ENCODE measurements at places on chromosomes 12 and 14.
A peak's percentile ranks its signal among the peaks of the same experiment; 100 is the strongest.

DNA sequence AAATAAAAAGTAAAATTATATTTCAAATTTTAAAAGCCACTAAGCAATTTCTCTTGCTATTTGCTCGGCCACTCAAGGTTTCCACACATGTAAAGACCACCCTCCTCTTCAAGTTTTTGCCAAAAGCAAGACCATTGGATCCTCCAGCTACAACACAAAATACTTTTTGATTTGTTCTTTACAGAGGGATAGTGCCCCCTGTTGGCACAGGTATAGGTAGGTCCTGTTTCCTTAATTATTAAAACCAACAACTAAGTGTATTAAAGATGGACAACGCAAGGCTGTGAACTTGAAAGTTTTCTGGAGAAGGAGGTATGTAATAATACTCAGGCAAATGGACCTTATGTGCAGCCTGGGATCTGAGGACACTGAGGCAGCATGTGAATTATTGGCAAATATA, 23.8 kb downstream of the ATP6V1D start:
- no peak for DNase-seq
- no peak overlapping the region for H3K4me3 ChIP-seq
- no peak overlapping the region for H3K27ac ChIP-seq
- H3K27me3 ChIP-seq, result no peaks in the 10 kb centered on the region
- H3K36me3 ChIP-seq, result peaks cover 64% of the 10 kb centered on the region

DNA sequence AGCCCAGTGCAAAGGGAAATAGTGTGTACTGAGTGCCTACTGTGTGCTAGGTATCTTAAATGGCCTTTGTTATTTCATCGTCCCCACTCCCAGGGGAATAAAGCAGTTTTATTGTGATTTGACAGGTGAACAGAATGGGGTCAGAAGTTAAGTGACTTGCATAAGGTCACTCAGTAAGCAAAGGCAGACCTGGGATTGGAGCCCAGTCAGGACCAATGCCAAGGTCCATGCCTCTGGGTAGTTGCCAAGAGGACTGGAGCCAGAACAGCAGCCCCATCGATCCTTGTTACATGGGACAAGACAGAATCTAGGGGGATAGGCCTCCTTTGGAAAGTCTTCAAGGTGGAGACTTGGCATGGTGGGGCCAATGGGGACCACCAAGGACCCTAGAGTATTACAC, 227.4 kb upstream of the PWP1 start:
- no peaks in the 10 kb centered on the region for H3K4me1 ChIP-seq
- H3K36me3 ChIP-seq, result no peaks in the 10 kb centered on the region
- no peaks in the 10 kb centered on the region for H3K27me3 ChIP-seq
- no peak overlapping the region for H3K4me3 ChIP-seq
- no peak for DNase-seq

DNA sequence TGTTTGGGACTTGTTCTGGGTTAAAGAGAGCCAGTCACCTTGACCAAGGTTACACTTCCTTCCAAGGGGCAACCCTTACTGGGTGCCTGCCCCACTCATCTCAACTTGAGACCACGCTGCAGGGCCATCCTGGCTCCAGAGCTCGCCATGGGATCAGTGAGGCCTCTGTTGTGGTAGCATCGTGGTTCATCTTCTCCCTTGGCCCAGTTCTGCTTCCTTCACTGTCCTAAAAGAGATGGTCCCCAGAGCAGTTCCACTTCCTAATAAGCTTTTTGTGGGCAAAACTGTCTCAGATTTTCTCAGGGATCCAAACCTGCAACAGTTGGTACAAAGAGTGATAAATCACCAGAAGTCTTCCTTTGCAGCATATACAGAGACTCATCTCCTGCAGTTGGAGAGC, 165.9 kb upstream of the TMEM260 start:
- peaks cover 8% of the 10 kb centered on the region for H3K4me1 ChIP-seq
- H3K36me3 ChIP-seq, result no peaks in the 10 kb centered on the region
- no peaks in the 10 kb centered on the region for H3K27me3 ChIP-seq

DNA sequence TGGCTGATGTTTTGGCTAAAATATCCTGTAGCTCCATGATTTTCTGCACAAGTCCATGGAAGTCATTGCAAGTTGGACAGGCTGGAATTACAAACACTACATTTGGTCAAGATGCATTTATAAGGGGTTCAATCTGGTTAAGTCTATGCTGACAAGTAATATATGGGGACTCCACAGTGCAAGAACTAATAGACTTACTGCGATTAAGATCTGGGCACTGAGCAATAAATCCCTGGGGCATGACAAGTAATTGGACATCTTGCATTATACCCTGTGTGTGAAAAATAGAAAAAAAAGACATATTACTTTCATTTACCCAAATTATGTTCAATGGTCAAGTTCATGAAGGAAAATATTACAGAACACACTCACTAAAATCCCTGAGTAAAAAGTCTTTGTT, 99.1 kb downstream of the NELL2 start:
- DNase-seq, result no peak
- H3K27me3 ChIP-seq, result no peaks in the 10 kb centered on the region
- H3K36me3 ChIP-seq, result no peaks in the 10 kb centered on the region
- no peaks in the 10 kb centered on the region for H3K4me1 ChIP-seq
- no peak overlapping the region for H3K27ac ChIP-seq

GRCh38 chr14:49479432-49479831, 106.7 kb downstream of the RPS29 start:
- no peak overlapping the region for H3K27ac ChIP-seq
- H3K27me3 ChIP-seq, result no peaks in the 10 kb centered on the region
- no peak for DNase-seq
- H3K4me1 ChIP-seq, result peaks cover 8% of the 10 kb centered on the region
- no peak overlapping the region for H3K4me3 ChIP-seq

GRCh38 chr14:103362780-103363179, 22.4 kb upstream of the MARK3 start:
- no peak overlapping the region for H3K4me3 ChIP-seq
- no peak overlapping the region for H3K27ac ChIP-seq
- no peaks in the 10 kb centered on the region for H3K36me3 ChIP-seq
- no peaks in the 10 kb centered on the region for H3K4me1 ChIP-seq

DNA sequence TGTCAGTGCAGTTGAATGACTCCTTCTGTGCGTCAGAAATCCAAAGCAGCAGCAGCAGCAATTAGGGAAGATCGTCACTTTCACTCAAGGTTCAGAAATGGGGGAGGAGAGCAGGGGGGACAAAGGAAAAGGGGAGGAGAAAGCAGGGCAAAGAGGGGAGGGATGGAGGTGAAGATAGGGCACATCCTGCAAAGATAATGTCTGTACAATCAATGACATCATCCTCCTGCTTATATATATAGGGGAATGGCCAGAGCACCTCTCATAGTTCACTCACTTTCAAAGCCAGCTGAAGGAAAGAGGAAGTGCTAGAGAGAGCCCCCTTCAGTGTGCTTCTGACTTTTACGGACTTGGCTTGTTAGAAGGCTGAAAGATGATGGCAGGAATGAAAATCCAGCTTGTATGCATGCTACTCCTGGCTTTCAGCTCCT, at the start of gene NTS:
TSS of gene NTS (plus strand) at position 265 of the 431 bp plus-strand sequence. CDS start at position 374, 109 bp downstream.
- no peak for DNase-seq
- H3K36me3 ChIP-seq, result no peaks in the 10 kb centered on the region

GRCh38 chr14:32697114-32697513, 241.6 kb upstream of the NPAS3 start:
- H3K36me3 ChIP-seq, result no peaks in the 10 kb centered on the region
- no peak overlapping the region for H3K4me3 ChIP-seq

DNA sequence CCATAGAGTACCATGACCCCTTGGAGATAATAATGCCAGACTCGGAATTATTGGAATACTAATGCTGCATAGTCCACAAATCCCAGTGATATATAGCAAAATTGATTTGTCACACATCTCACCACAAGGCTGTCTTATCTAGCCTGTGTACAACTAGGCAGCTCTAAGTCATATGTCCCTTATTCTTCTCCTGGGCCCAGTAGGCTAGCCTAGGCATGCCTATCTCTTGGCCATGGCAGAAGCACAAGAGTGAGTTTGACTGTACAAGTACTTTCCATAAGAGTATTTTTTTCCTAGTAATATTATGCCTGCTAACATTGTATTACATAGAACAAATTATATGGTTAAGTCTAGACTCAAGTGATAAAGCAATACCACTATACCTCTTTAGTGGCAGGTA, 1122.1 kb upstream of the SEL1L start:
- no peaks in the 10 kb centered on the region for H3K36me3 ChIP-seq
- no peak overlapping the region for H3K4me3 ChIP-seq
- H3K4me1 ChIP-seq, result no peaks in the 10 kb centered on the region
- DNase-seq, result no peak
- H3K27me3 ChIP-seq, result no peaks in the 10 kb centered on the region
- H3K27ac ChIP-seq, result no peak overlapping the region

- no peak overlapping the region for H3K4me3 ChIP-seq
- H3K4me1 ChIP-seq, result no peaks in the 10 kb centered on the region
- H3K27ac ChIP-seq, result no peak overlapping the region
- no peaks in the 10 kb centered on the region for H3K27me3 ChIP-seq
- DNase-seq, result no peak
Observed at GRCh38 chr12:44847888-44848702, 28.0 kb downstream of the NELL2 start.

- no peak overlapping the region for H3K27ac ChIP-seq
- no peak for DNase-seq
- no peaks in the 10 kb centered on the region for H3K27me3 ChIP-seq
- H3K4me1 ChIP-seq, result peaks cover 7% of the 10 kb centered on the region
Observed at GRCh38 chr12:42217656-42218055, 20.4 kb downstream of the YAF2 start.

DNA sequence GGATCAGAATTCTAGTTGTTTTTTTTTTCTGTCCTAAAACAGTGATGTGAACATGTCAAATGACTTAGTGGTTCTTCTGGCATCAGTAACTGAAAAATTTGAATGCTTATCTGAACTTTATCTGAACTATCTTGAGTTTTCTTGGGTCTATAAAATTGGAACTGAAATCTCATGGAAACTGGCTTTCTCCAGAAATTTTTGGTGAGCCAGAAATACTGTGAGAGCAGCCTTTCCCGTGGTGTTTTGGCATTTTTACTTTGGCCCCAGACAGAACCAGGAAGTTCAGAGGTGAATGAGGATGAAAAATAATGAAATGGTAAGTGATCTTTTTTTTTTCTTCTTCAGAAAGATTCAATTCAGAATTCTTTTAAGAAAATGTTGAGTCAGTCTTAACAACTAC, 89.5 kb upstream of the CCDC91 start:
- H3K27me3 ChIP-seq, result no peaks in the 10 kb centered on the region
- no peak for DNase-seq
- H3K27ac ChIP-seq, result no peak overlapping the region

- no peaks in the 10 kb centered on the region for H3K36me3 ChIP-seq
- H3K4me1 ChIP-seq, result peaks cover 3% of the 10 kb centered on the region
- no peak within 1 kb of the TSS for H3K4me3 ChIP-seq
- peak; percentile 54 for DNase-seq
- no peaks in the 10 kb centered on the region for H3K27me3 ChIP-seq
Observed at GRCh38 chr12:70920251-70920851, at the start of gene PTPRR. Gene PTPRR (minus strand): TSS chr12:70920738. CDS start chr12:70920390, 348 bp downstream.

GRCh38 chr12:44428825-44429224, 447.3 kb downstream of the NELL2 start:
- no peak overlapping the region for H3K27ac ChIP-seq
- H3K36me3 ChIP-seq, result no peaks in the 10 kb centered on the region
- DNase-seq, result no peak
- no peaks in the 10 kb centered on the region for H3K4me1 ChIP-seq

- no peaks in the 10 kb centered on the region for H3K36me3 ChIP-seq
- H3K4me1 ChIP-seq, result peaks cover 37% of the 10 kb centered on the region
- H3K27ac ChIP-seq, result no peak overlapping the region
- no peaks in the 10 kb centered on the region for H3K27me3 ChIP-seq
Observed at GRCh38 chr12:56297400-56297799, 2.7 kb downstream of the CS start.

GRCh38 chr12:14393751-14394150, 28.3 kb downstream of the ATF7IP start:
- peaks cover 31% of the 10 kb centered on the region for H3K4me1 ChIP-seq
- H3K4me3 ChIP-seq, result no peak overlapping the region

DNA sequence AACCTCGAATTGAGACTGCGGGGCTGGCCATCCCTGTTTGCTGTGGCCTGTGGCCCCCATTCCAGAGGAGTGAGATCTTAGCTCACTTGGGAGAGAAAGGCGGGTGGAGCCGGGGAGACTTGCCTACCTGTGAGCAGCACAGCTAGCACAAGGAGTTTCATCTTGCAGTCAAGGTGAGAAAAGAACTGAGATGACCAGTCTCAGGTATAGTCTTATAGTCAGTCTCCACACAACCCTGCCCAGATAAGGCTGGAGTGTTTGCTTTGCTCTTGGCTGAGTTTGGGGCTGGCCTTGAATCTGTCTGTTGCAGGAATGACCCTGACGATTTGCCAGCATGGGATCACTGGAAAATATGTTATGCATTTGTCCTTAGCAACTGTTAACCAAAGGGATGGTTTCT, at the start of gene PLA2G1B:
TSS of gene PLA2G1B (minus strand) at position 187 of the 400 bp plus-strand sequence. CDS start at position 161, 26 bp downstream.
- H3K4me1 ChIP-seq, result peaks cover 8% of the 10 kb centered on the region
- no peak for DNase-seq
- no peaks in the 10 kb centered on the region for H3K27me3 ChIP-seq
- no peak within 1 kb of the TSS for H3K4me3 ChIP-seq

GRCh38 chr14:96139879-96140278, 64.8 kb upstream of the BDKRB2 start:
- H3K36me3 ChIP-seq, result no peaks in the 10 kb centered on the region
- H3K4me3 ChIP-seq, result no peak overlapping the region
- no peak for DNase-seq
- H3K27ac ChIP-seq, result no peak overlapping the region
- peaks cover 3% of the 10 kb centered on the region for H3K4me1 ChIP-seq

GRCh38 chr14:101217080-101217463, 313.6 kb upstream of the RTL1 start:
- DNase-seq, result no peak
- no peaks in the 10 kb centered on the region for H3K27me3 ChIP-seq
- H3K4me3 ChIP-seq, result no peak overlapping the region
- no peak overlapping the region for H3K27ac ChIP-seq

DNA sequence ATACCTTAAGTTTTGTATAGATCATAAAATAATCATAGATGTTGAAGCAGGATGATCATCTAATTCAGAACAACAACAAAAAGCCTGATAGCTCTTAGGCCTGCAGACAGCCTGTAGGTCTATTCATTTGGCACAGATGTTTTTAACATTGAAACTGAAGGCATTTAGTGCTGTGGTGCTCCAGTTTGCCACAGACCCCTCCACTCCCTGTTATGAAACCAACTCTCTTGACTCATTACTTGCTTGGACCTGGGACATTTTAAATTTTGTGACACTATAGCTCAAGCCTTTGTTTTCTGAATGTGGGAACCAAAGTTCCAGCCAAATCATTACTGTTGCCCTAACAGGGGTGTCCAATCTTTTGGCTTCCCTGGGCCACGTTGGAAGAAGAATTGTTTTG, 9.1 kb downstream of the PRKCH start:
- H3K36me3 ChIP-seq, result no peaks in the 10 kb centered on the region
- peaks cover 36% of the 10 kb centered on the region for H3K4me1 ChIP-seq
- no peak for DNase-seq

All from upper lobe of left lung (tissue), 6 donors.